ENCODE measurements at places on chromosomes 6 and 20.
A peak's percentile ranks its signal among the peaks of the same experiment; 100 is the strongest.

DNA sequence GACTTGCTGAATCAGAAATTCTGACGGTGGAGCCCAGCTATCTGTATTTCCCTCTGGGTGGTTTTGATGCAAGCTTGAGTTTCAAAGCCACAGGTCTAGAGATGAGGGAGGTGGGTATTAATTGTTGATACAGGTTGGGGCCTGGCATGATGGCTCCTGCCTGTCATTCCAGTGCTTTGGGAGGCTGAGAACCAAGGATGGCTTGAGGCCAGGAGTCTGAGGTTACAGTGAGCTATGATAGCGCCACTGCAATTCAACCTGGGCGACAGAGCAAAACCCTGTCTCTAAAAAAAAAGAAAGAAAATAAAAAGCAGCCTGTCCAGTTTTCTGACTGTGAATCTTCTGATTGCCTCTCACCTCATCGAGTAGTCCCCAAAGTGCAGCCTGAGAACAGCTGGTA lies 184.8 kb upstream of the SASH1 start:
- H3K27me3 ChIP-seq: no peaks in the 10 kb centered on the region
- no peaks in the 10 kb centered on the region for H3K4me1 ChIP-seq
- H3K36me3 ChIP-seq: no peaks in the 10 kb centered on the region
- H3K4me3 ChIP-seq: no peak overlapping the region

- DNase-seq: no peak
- no peaks in the 10 kb centered on the region for H3K36me3 ChIP-seq
- H3K27ac ChIP-seq: no peak overlapping the region
- H3K4me3 ChIP-seq: no peak overlapping the region
- H3K4me1 ChIP-seq: no peaks in the 10 kb centered on the region
Measured at GRCh38 chr6:133697666-133698065, 191.2 kb upstream of the TCF21 start.

DNA sequence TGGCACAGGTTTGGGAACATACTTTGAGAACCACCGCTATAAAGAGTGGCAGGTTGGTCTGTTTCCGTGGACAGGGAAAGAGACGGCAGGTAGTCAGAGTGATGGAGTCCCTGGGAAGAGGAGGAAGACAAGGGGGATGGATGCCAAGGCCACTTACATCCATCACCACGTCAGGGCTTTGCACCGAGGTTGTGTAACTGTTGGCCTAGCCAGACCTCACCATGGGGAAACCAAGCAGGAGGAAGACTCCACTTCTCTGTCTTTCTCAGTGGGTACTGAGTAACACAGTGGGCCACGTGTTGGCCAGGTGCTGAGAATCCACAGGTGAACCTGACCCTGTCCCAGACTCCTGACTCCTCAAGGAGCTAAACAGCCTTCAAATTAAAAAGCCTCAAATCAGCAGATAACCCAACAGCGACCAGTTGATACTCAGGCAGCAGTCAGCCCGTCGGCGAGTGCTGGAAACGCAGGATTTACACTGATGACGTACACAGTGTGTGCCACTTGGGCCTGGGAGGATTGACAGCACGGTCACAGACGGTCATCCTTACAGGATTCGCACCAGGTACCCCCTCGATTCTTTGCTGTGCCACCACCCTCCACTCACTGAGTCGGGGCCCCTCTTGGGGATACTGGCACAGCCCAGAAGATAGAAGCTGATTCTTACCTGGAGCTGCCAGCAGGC lies 134.6 kb upstream of the SNX9 start:
- H3K27ac ChIP-seq: no peak overlapping the region
- H3K36me3 ChIP-seq: no peaks in the 10 kb centered on the region
- H3K4me3 ChIP-seq: no peak overlapping the region
- no peaks in the 10 kb centered on the region for H3K27me3 ChIP-seq
- no peak for DNase-seq

- no peaks in the 10 kb centered on the region for H3K36me3 ChIP-seq
- H3K4me1 ChIP-seq: no peaks in the 10 kb centered on the region
- H3K27ac ChIP-seq: no peak overlapping the region
Measured at GRCh38 chr6:5173810-5174209, 86.9 kb downstream of the LYRM4 start.

DNA sequence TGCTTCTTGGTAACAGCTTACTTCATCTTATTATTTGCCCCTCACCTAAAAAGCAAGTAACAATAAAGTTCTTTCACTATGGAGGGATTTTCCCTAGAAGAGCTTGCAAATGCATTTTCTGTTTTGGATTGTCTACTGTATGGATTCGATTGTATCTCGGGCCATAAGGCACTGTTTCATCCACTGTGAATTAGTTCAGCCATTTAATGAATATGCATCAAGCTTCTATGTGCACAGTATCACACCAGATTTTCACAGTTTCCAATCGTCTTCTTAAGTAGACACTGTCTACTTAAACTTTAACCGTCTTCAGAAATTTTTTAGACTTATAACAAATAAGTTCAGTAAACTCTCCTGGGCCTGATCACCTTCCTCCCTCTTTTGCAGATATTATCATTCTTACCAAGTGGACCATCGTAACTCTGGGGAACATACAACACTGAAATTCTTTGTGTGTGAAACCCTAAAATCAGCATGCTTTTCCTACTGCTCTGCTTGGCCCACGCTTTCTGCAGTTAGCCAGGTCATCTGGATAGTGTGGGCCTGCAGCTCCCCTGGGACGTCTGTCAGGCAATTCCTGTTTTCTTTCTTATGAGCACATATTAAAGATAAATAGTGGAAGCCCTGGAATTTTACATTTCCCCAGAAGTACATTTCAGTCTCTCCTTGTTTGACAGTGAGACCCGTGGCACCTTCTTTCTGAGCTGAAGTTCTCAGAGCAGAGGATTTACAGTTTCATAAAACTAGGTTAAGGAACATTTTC lies 136.5 kb upstream of the PDE10A start:
- peaks cover 5% of the 10 kb centered on the region for H3K4me1 ChIP-seq
- H3K36me3 ChIP-seq: no peaks in the 10 kb centered on the region
- H3K27me3 ChIP-seq: peaks cover 7% of the 10 kb centered on the region
- H3K4me3 ChIP-seq: no peak overlapping the region
- H3K27ac ChIP-seq: no peak overlapping the region
- DNase-seq: no peak

DNA sequence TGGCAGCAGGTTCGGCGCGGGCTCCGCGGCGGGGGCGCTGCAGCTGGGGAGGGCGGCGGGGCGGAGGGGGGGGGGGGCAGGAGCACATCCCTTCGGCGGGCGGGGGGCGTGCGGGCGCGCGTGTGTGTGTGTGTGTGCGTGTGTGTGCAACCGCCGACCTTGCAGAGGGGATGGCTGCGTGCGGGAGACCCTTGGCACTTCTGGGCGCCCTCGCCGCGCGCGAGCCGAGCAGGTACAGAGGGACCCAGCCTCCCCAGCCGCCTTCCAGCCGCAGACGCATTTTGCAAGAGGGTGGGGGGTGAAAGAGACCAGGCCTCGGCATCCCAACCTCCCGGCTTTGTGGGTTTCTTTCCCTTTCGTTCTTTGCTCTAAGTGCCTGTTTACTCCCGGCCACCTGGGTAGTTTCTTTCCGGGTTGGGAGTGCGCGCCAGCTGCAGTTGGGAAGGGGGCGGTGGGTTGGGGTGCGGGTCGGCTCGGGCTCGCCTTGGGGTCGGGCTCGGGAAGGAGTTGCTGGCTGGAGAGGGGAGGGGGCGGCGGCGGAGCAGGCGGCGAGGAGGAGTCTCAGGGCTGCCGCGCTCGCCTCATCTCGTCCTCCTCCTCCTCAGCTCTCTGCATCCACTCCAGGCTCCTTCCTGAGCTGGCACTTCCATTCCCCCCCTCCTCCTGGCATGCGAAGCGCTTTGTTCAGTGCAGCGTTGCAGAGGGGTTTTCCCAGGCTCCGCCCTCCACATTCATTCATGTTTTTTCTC lies 620 bp downstream of the HIVEP1 start:
- no peaks in the 10 kb centered on the region for H3K27me3 ChIP-seq
- DNase-seq: peak; percentile 85
- H3K36me3 ChIP-seq: peaks cover 8% of the 10 kb centered on the region
- peak overlapping the region; percentile 82 for H3K4me3 ChIP-seq
- H3K27ac ChIP-seq: peak overlapping the region; percentile 66

DNA sequence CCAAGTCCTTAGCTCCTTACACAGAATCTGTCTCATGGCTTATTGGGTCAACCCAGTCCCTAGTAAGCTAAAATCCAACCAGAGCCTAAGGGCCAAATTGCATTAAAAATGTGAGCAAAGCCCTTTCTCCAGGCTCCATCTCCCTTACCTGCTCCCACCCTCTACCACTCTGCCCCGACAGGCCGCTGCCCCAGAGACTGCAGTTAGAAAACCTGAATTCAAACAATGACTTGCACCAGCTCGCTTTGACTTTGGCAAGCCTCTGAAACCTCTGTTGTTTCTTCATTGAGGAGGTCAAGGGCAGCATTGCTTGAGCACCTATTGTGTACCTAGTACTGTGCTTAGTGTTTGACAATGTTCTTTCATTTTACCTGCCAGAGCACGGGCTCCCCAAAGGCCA lies 188.1 kb upstream of the PMEPA1 start:
- H3K27me3 ChIP-seq: no peaks in the 10 kb centered on the region
- no peaks in the 10 kb centered on the region for H3K36me3 ChIP-seq
- no peak overlapping the region for H3K4me3 ChIP-seq
- DNase-seq: no peak
- no peaks in the 10 kb centered on the region for H3K4me1 ChIP-seq
- H3K27ac ChIP-seq: no peak overlapping the region

All from trophoblast cell (in vitro differentiated cells and primary cell).